ENCODE measurements at places on chromosomes 6 and 20.

GRCh38 chr6:74720923-74721322 lies 484.9 kb downstream of the COL12A1 start:
- DNase-seq, result no peak

DNA sequence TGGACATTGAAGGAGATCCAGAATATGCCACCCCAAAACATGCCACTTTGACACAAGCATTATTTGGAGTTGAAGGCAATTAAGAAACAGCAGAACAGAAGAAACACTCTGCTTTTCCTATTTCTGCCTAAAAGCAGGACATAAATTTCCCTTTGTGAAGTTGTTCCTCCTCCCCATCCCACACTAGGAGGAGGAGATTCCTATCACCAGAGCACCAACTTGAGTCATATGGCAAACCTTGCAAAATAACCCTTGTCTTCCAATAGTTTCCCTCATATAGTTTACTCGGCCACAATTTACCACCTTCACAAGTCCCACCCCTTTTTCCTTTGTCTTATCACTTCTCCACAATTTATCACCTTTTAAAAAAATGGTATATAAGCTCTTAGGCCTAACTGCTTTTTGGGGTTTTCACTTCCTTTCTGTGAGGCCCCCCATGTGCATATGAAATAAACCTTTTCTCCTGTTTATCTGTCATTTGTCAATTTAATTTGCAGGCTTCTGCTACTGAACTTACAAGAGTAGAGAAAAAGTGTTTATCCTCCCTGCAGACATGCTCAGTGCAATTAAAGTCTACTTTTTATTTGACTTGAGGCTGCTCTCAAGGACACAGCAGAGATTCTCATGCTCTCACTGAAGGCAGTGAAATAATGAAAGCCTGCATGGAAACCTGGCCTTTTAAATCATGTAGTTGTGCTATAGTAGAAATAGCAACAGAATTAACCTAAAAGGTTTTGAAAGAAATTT lies 2.8 kb upstream of the RAB23 start:
- DNase-seq, result no peak

GRCh38 chr20:42688576-42688975 lies 501.1 kb downstream of the PTPRT start:
- no peak for DNase-seq

DNA sequence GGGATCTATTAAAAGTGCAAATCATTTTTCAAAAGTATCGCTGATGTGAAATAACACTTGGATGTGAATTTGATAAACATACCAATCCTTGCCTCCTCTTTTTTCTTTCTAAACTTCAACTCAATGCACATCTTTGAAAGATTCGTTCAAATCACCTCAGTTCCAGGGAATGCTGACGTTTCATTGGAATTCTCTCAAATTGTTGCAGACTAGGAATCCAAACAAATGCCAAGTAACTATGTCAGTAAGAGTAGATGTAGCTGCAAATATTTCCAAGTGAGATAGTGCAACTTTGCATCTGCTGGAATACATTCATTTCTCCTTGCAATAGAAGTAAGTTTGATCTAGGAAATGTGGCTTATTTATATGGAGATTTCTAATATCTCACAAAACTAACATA lies 220.7 kb downstream of the FUT9 start:
- no peak for DNase-seq

DNA sequence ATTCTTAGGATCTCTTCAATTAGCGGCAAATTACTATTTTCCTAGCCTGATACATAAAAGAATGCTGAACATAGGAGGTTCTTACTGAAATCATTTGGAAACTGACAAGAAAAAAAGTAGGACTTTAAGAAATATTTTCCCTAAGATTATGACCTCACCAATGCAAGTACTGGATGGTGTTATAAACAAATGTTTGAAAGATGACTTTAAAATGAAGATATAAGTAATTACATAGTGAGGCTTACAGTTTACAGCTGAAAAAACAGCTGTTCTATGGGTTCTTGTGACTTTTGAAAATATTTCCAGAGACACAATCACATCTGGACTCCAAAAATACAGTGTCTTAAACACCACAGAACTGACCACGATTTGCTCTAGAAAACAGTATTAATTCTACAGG lies 64.9 kb downstream of the ADAT2 start:
- DNase-seq, result no peak

- DNase-seq, result no peak
These were observed 44.3 kb downstream of the TPD52L1 start for GRCh38 chr6:125197795-125198269.

- DNase-seq, result no peak
These were observed 433 bp downstream of the QRSL1 start for GRCh38 chr6:106629859-106630163.

- DNase-seq, result no peak
These were observed 20.1 kb downstream of the CDKAL1 start for GRCh38 chr6:20554326-20554725.

GRCh38 chr6:145315982-145316600 lies 419.2 kb downstream of the EPM2A start:
- no peak for DNase-seq

- no peak for DNase-seq
These were observed 1.5 kb upstream of the GMEB2 start for GRCh38 chr20:63628246-63628975.
